ENCODE measurements at places on chromosomes 11 and 22.

GRCh38 chr22:26740253-26740652 lies 82.9 kb downstream of the MIAT start:
- DNase-seq, result no peak

GRCh38 chr11:79441461-79441875 lies 638 bp upstream of the TENM4 start:
- no peak for DNase-seq

GRCh38 chr11:76574879-76575278 lies 95.7 kb downstream of the LRRC32 start:
- DNase-seq, result no peak

- no peak for DNase-seq
These were observed 1.2 kb upstream of the DUSP8 start for GRCh38 chr11:1573077-1573902.

DNA sequence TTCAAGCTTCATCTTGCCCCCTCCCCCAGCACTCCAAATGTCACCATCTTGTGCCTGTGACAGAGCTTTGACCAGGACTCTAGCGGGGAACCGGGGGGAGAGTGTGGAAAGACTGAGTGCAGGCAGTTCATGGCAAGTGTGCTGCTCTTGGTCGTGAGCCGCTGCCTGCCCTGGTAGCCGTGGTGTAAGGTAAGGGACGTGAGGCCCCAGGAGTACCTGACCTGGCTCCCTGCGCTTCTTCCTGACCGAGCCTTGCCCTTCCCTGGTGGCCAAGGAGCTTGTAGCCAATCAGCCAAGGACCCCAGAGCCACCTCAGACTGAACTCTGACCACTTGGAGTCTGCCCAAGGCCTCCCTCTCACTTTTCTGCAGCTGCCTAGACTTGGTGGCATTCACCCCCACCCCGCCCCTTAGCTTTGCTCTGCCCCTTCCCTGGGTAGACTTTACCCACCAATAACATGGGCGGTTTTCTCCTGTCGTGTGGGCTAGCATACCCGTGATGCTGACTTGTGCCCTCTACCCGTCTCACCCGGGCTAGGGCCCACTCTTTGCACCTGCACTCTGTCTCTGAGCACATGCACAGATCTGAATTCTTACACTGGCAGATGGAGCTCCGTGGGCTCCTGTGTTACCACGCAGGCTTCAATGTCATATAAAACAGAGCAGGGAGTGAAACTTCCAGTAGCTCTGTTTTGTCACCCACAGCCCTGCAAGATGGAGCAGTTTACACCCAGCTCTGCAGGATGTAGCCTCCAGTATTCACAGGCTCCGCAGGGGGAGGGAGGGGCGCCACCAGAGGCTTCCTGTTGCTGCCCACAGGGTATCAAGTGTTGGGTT lies 1.5 kb downstream of the DGKZ start:
- DNase-seq, result no peak

DNA sequence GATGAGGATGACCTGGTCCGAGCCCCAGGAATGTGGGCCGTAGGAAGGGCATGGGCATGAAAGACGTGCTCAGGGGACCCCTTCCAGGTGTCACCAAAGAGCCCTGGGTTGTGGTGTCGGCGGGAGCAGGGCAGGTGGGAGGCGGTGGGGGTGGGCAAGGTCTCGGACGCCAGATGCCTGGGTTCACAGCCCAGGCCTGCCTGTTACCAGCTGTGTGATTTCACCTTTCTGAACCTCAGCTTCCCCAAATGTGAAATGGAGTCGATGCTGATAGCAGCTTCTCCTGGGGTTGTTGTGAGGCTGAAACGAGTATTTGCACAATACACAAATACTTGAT lies 42.9 kb upstream of the MYEOV start:
- DNase-seq, result no peak

- no peak for DNase-seq
These were observed 388 bp downstream of the TMEM121B start for GRCh38 chr22:17120711-17121232.

- DNase-seq, result no peak
These were observed 21.4 kb upstream of the FGF3 start for GRCh38 chr11:69840371-69841169.

DNA sequence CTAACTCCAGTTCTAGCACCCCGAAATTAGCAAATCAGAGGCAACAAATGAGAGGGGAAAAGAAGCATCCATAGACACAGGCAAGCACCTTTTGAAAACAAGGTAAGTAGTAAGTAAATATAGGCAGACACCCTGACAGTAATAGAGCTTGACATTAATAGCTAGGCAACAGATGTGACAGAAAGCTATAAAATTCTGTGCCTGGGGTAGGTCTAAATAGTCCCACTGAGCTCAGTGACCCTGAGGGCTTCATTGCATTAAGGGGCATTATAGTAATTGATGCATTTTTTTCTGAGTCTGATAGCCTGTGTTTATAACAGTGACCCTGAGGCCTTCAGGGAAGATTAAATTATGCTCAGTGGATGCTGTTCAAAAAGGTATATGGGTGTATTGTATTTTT lies 197.1 kb downstream of the HIPK3 start:
- DNase-seq, result no peak

DNA sequence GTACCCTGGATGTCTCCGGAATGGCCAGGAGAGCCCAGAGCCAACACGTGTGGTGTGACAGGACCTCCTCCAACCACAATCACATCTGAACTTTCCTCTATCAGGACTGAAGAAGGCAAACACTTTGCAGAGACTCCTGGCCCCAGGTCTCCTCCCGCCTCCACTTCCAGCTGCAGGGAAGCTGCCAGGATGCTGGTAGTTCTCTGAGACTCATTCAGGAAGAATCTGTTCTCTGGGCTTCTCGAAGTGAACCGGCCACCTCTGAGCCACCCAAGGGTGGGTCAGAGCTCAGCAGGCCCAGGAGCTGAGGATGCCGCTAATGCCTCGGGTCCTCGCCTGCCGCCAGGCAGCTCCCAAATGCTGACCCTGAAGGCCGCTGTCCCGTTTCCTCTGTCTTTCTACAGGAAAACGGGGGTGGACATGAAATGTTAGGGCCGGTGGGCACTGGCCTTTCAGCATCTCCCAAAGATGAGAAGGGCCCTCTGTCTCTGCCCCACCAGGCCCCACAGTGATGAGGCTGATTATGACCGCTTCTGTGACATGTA lies 789.9 kb downstream of the BRD1 start:
- no peak for DNase-seq

GRCh38 chr11:69193151-69193550 lies 37.4 kb downstream of the SMIM38 start:
- no peak for DNase-seq

DNA sequence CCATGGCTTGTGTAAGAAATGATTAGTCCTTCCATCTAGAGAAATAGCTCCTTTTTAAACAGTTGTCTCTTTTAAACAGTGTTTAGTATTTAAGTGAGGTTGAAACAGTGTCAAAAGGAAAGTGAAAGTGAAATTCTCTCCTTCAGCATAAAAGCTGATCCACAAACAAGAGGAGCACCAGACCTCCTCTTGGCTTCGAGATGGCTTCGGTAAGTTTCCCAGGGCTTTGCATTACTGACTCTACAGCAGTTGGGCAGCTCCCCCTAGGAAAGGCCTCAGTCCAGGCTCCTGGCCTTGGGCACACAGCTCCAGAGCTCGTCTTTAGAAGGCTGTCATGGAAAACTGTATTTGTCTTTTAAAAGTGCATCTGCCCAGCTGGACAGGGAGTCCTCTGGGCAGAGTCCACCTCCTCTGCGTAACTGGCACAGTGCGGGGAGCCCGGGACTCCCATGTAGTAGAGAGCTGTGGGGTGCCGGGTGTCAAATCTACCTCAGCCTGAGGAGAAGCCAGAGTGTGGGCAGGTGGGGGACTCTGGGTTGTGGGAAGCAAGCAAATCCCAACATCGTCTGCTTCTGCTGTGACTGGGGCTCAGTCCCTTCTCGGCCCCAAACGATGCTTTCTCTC lies at the start of gene PLAAT4:
Gene PLAAT4, plus strand, starts transcription at position 140 of the 624 bp plus-strand sequence. Its CDS starts 61 bp downstream, at position 201.
- DNase-seq, result peak; percentile 41

DNA sequence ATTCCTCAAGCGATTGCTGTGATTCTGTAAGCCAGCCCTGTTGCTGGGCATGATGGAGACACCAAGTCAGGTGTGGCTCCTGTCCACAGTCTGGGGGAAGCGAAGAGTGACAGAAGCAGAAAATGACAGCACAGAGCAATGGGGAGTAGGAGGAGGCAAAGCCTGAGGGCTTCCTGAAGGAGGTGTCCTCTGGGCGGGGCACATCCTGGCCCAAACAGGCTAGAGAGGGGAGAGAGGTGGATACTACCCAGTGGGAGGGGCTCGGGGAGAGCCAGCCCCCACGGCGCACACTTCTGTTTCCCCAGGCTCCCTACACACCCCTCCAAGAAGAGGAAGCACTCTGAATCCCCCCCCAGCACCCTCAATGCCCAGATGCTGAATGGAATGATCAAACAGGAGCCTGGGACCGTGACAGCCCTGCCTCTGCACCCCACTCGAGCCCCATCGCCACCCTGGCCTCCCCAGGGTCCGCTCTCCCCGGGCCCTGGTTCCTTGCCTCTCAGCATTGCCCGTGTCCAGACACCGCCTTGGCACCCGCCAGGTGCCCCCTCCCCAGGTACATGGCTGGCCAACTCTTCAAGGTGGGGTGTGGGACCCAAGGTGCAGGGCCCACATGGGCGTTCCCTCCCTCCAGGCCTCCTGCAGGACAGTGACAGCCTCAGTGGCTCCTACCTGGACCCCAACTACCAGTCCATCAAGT lies 18.9 kb downstream of the MYRF start:
- DNase-seq, result no peak

GRCh38 chr11:65979261-65979759 lies 17.8 kb downstream of the SART1 start:
- no peak for DNase-seq

DNA sequence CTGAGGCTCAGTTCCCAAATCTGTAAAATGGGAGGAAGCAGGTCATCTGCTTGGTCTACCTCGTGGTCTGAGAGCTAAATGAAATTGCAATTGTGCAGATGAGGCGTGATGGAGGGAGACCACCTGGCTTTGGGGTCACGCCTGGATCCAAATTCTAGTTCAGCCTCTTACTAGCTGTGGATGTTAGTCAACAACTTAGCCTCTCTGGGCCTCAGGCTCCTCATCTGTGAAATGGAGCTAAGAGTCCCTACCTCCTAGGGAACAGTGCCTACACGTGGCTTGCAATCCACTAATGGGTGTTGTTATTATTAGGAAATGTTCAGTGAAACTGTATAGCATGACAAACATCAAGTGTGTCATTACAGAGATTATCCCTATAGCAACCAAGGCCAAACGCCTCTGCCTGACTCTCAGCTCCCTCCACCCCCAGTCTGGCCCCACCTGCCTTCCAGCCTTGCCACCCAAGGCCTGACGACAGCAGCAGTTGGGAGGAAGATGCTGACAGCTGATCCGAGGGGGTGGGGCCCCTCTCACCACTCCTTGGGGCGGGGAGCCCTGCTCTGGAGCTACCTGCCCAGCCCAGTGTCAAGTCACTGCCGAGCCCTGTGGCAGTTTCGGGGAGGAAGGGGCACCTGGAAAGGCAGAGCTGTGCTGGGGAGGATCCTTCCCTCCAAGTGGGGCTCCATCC lies 1.7 kb upstream of the RHOD start:
- peak; percentile 76 for DNase-seq

DNA sequence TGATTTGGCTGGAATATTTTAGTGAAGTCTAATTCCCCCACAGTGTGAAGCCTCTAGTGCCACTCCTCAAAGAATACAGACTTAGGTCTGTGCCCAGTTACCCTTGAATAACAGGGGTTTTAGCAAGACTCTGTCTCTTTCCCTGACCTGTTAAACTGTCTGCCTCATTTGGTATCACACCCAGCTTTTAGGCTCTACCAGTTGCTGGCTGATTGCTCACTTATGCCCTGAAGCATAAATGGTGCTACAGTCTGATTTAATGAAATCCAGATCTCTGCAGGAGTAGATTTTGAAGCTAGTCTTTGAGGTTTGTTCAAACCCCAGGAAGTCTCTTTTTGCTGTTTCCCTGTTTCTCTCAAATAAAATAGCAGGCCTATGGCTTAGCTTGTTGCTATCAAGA lies 45.2 kb upstream of the LIPT2 start:
- no peak for DNase-seq

DNA sequence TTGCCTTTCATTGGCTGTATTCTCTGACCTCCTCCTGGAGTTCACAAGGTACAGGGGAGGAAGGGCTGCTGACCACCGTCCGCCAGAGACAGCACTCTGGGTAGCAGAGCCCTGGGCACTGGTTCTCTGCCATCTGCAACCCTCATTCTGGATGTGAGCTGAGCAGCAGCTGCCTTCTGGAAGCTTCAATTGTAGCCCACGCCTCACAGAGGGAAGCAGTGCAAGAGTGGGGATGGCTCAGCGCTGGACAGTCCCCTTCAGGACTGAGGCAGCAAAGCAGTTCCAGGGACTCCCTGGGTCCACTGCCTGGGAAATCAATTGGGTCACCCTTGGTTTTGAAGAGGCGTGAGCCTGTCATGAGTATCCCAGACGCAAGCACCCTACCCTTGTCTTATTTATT lies 346.2 kb downstream of the CADM1 start:
- DNase-seq, result no peak

- no peak for DNase-seq
These were observed 70.5 kb downstream of the DKK3 start for GRCh38 chr11:11937957-11938356.

DNA sequence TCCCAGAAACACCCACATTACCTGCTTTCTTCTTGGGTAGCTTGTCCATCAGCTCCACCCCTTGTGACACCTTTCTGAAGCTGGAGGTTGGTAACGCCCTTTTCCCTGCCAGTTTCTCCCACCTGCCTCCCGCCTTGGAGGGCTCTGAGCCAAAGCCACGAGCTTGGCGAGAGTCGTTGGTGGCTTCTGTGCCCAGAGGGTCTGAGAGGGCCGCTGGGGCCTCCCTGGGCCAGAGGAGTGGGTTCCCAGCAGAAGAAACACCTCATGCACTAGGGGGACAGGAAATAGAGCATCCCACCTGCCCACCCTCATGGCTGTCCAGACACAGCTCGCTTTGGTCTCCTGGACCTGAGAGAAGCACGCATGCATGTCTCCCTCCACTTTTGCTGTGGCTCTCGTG lies 37.9 kb downstream of the B3GAT1 start:
- DNase-seq, result no peak

DNA sequence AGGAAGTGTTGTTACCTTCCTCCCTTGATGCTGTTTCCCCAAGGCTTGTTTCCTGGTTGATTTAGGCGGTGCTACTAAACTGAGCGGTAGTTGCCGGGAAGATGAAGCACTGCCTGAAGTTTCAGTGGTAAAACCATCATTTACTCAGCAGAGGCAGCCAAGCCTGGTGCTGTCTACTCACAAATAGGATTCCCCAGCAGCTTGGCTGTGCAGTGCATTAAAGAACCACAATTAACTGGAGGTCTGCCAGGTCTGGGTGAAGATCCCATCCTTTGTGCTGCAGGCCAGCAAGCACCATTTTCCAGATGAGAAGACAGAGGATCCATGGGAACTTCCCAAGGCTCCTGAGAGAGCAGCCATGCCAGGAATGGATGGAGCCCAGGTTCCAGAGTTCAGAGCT lies 231.9 kb upstream of the E2F8 start:
- no peak for DNase-seq

GRCh38 chr11:73268671-73269271 lies 3.4 kb upstream of the P2RY6 start:
- DNase-seq, result no peak

DNA sequence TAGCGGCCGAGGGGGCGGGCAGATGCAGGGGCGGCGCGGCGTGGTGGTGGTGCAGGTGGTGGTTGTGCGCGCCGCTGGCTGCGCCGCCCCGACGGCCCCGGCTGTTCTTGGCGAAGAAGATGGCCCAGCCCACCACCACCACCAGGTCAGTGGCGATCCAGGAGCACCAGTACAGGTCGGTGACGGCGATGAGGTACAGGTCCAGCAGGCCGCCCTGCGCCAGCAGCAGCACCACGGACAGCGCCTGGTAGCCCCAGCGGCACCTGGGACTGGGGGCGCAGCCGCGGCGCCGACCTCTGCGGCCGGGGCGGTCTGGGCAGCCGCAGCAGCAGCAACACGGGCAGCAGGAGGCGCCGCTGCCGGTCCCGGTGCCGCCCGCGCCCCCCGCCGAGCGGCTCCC lies 879 bp downstream of the TMEM121B start:
- no peak for DNase-seq
